ENCODE measurements at places on chromosomes 5 and 9. TPM values are rescaled to one million over a fixed set of nuclear protein-coding genes. Genes with fewer than 3 reads are reported as not detected.

Gene ANKRD31
- total RNA-seq = 0.11 TPM

Gene INSL4
- total RNA-seq = not detected

Gene FYB1
- total RNA-seq = 4.9 TPM

Gene PRSS3
- total RNA-seq = not detected

Gene LNPEP
- 56.8 TPM for total RNA-seq

Gene ANKRD33B
- 15.2 TPM for total RNA-seq

Gene DMGDH
- 2.4 TPM for total RNA-seq

Gene IFNK
- not detected for total RNA-seq

Gene PIP5KL1
- total RNA-seq = 0.85 TPM

Gene ANKRD20A1
- total RNA-seq = 1.5 TPM

DNA sequence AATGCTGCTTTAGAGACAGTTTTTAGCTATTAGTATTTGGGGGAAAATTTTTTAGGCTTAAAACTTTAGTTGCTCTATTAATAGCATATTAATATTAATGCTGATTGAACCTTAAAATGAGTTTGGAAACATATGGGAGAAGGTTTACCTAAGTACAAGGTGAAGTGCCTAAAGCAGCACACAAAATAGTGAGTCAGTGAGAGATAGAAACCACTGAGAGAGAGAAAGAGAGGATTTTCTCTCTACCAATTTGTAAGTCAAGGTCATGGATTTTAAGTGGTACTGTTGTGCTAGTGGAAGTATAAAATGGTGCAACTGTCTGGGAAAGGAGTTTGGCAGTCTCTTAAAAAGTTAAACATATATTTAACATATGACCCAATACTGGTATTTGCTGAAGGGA, 64.9 kb downstream of the MARCHF3 start:
- H3K4me1 ChIP-seq = peaks cover 47% of the 10 kb centered on the region
- peak overlapping the region; percentile 50 for H3K27ac ChIP-seq
- no peaks in the 10 kb centered on the region for H3K36me3 ChIP-seq
- H3K27me3 ChIP-seq = no peaks in the 10 kb centered on the region
- H3K4me3 ChIP-seq = no peak overlapping the region

DNA sequence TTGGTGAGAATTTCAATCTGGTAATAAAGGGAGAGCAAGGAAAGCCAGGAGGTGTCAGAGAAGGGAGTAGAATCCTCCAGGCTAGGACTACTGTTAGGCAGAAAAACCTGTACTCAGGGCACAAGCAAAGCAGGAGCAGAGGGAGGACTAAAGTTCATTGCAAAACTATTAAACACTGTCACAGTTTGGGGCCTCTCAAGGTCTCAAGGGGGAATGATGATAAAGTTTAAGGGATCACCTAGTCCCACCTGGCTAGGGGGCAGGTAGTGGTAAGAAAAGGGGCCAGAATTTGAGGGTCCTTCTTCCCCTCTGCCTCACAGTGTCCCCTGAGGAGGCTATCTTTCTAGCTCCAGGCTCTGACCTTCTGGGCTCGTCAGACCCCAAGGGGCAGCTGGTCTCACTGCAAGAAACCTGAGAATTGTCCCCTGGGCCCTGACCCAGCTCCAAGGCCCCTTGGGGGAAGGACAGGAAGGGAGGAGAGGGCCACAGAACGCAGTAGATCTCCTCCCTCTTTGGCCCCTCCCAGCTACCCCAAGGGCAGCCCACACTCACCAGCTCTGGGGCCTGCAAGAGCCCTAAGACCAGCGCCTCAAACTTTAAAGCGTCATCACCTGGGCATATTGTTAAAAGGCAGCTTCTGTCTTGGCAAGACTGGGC, 974 bp downstream of the CCDC69 start:
- H3K27me3 ChIP-seq = no peaks in the 10 kb centered on the region
- H3K4me3 ChIP-seq = peak overlapping the region; percentile 88
- H3K4me1 ChIP-seq = peaks cover 70% of the 10 kb centered on the region
- DNase-seq = peak; percentile 47
- H3K36me3 ChIP-seq = no peaks in the 10 kb centered on the region
- H3K27ac ChIP-seq = peak overlapping the region; percentile 88

GRCh38 chr9:114606068-114606467, 5.0 kb upstream of the TMEM268 start:
- H3K4me3 ChIP-seq = no peak overlapping the region
- no peak overlapping the region for H3K27ac ChIP-seq
- no peaks in the 10 kb centered on the region for H3K36me3 ChIP-seq
- peaks cover 17% of the 10 kb centered on the region for H3K4me1 ChIP-seq
- H3K27me3 ChIP-seq = no peaks in the 10 kb centered on the region
- no peak for DNase-seq

DNA sequence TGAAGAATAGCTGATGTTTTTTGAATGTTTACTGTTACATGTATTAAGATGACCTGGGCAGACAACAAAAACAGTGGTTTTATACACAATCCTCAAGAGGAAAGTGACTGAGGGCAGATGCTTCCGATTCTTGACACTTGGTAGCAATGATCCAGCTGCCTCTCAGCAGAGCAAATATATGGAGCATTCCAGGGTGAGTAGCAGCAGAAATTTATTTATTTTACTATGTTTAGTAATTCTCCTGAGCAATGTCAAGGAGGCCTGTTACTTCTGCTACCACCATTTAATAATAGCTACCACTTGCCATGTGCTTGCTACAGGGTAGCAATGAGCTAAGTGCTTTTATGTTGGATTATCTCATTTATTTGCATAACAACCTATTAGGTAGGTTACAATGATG, 69.1 kb upstream of the NR3C1 start:
- H3K27me3 ChIP-seq = no peaks in the 10 kb centered on the region
- no peak overlapping the region for H3K4me3 ChIP-seq

DNA sequence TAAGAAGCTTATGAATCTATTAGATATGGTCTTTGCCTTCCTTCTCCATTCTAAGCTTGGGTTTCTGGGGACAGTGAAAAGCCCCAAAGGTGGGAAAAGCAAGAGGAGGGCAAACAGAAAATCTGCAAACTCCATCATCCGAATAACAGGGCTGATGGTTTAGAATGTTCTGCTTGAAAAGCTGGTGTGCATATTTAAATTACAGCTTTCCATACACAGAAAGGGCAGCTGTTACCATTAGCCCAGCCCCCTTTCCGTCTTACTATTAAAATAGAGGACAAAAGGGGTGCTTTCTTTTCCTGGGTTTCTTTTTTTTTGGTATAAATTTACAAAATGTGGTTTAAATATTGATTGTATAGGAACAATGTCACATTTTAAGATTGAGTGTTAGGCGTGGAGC, 22.0 kb downstream of the INSYN2B start:
- no peaks in the 10 kb centered on the region for H3K36me3 ChIP-seq
- peaks cover 49% of the 10 kb centered on the region for H3K27me3 ChIP-seq
- H3K4me3 ChIP-seq = no peak overlapping the region
- H3K27ac ChIP-seq = no peak overlapping the region
- no peak for DNase-seq

DNA sequence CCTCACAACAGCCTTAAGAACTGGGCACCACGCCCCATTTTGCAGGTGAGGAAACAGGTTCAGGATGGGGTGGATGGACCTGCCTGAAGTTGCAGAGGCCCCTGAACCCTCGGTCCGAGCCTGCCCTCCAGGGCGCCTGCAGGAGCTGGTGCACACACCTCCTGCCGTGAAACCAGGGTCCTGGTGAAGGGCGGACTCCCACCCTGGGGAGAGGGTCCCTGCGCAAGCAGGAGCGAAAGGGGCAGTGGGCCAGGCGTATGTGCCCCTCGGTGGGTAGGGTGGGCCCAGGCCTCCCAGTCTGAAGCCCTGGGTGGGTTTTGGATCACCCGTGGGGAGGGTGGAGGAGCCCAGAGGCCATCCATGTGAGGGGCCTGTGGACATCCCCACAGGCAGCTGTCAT, 37.9 kb downstream of the HK3 start:
- no peak for DNase-seq
- H3K4me1 ChIP-seq = no peaks in the 10 kb centered on the region
- no peak overlapping the region for H3K4me3 ChIP-seq

- DNase-seq = no peak
- no peaks in the 10 kb centered on the region for H3K4me1 ChIP-seq
- H3K36me3 ChIP-seq = no peaks in the 10 kb centered on the region
- H3K4me3 ChIP-seq = no peak overlapping the region
- H3K27me3 ChIP-seq = peaks cover 3% of the 10 kb centered on the region
Measured at GRCh38 chr5:175321927-175322532, 122.0 kb downstream of the DRD1 start.

DNA sequence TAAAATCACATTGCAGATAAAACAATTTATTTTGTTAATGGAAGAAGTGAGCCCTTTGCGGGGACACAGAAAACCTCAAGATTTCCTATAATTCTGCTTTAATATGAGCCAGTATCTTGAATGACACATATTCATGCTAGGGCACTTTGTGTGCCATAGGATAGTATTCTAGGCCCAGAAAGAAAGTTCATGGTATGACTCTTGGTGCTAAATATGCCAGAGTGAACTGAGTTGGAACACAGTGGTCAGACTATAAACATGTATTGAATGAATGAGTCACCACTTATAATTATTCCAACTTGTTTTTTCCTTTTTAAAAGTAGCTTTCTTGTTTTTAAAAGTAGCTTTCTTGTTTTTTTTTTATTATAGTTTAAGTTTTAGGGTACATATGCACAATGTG, 46.0 kb downstream of the ADAMTS19 start:
- H3K4me3 ChIP-seq = no peak overlapping the region
- no peaks in the 10 kb centered on the region for H3K4me1 ChIP-seq
- no peak overlapping the region for H3K27ac ChIP-seq
- no peak for DNase-seq
- H3K27me3 ChIP-seq = no peaks in the 10 kb centered on the region

DNA sequence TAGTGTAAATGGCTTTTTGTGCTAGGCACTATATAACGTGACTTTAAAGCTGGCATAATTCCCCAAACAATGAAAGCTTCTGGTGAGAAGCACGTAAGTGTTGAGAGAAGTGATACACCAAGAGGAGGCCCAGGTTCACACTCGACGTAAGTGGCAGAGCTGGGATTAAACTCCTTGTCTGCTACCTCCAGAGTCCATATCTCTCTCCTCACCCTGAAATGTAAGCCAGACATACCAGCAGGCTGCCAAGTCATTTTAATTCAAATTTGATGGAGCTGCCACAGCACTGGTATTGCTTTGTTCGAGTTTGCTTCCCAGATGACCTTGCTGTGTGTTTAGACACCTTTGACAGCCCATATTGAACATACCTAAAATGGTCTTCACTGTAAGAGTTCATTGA, 319.7 kb downstream of the GLIS3 start:
- H3K36me3 ChIP-seq = no peaks in the 10 kb centered on the region
- no peak for DNase-seq
- peaks cover 11% of the 10 kb centered on the region for H3K4me1 ChIP-seq
- H3K27me3 ChIP-seq = no peaks in the 10 kb centered on the region
- H3K27ac ChIP-seq = no peak overlapping the region

DNA sequence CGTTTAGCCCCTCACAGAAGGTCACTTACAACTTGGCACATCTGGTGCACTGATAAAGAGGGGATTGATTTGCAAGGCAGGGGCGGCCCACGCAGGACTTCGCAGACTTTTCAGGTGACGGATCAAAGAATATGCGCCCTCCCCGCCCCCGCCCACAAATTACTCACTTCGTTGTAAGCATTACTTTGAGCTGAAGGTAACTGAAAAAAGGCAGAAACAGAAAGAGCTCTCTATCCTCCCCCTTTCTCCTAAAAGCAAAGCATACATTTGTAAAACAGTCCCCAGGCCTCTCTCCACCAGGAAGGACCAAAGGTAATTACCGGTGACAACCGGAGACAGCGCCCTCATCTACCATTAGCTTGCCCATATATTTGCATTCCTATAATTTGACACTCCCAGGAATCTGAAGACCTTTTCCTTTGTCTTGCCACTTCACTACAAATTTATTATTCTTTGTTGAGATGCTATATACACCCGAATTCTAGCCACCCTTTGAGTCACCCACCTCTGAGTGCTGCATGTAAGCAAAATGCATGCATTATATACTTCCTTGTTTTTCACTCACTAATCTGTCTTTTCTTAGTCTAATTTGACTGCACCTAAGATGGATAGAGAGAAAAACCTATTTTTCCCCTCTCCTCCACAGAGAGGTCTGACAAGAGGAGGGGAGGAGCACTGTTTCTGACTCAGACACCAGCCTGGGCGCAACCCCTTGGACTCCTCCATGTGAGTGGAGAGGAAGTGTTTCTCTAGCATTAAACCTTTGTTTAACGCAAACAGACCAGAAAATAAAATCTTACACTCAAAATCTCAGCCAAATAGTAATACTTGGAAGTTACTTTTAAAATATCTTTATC, 74.7 kb upstream of the SPIN1 start:
- no peaks in the 10 kb centered on the region for H3K27me3 ChIP-seq
- DNase-seq = no peak

DNA sequence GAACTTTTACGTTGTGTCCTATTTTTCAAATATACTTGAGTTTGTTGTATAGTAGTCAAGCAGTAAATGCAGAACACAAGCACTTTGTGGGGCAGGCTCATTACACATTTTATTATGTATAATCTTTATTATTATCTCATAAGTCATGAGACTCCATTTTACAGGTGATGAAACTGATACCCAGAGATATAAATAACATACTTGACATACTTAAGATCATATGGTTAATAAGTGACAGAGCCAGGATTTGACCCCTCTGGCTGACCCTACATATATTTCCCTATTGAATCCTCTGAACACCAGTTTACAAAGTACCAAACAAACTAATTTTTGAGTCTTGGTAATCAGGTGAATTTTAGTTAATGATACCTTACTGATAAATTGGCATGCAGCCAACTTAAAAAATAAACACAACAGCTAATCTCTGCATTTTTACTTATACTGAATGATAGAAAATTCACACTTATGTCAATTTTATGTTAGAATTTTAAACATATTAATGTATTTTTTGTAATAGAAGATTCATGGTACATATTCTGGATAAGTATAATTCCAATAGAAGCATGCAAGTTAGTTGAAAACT, 305.0 kb upstream of the MEF2C start:
- no peaks in the 10 kb centered on the region for H3K36me3 ChIP-seq
- no peaks in the 10 kb centered on the region for H3K4me1 ChIP-seq
- H3K27ac ChIP-seq = no peak overlapping the region
- DNase-seq = no peak

- H3K27me3 ChIP-seq = no peaks in the 10 kb centered on the region
- H3K4me3 ChIP-seq = no peak overlapping the region
- DNase-seq = no peak
- no peak overlapping the region for H3K27ac ChIP-seq
- H3K4me1 ChIP-seq = no peaks in the 10 kb centered on the region
- no peaks in the 10 kb centered on the region for H3K36me3 ChIP-seq
Measured at GRCh38 chr9:95296761-95297160, 20.7 kb downstream of the FANCC start.

DNA sequence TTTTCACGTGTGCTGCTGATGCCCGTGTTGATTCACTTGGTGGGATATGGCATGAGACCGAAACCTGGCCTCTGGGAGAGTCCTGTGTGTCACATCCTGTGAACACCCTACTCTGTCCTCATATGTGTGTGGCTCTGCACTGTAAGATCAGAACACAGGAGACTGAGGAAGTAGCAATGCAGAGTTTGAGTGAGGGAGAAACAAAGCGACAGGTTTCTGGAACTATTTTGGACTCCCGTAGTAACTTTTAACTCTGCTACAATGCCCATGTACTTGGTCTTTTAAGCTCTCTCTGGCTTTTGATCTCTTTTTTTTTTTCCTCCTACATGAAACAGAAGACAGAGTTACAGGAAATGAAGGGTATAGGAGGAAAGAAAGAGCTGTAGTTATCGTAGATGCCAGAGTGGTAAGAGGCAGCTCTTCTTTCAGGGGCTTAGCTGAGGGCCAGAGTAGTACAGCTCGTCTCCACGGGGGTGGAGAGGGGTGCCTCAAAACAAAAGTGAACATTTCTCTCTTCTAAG, 26.6 kb downstream of the GRAMD2B start:
- DNase-seq = no peak
- peaks cover 48% of the 10 kb centered on the region for H3K4me1 ChIP-seq
- H3K27ac ChIP-seq = peak overlapping the region; percentile 65
- peak overlapping the region; percentile 31 for H3K4me3 ChIP-seq

Measured in left ventricle myocardium inferior (tissue), 1 donor.